ENCODE measurements at places on chromosomes 2 and 18. TPM values are rescaled to one million over a fixed set of nuclear protein-coding genes. Genes with fewer than 3 reads are reported as not detected.

The AP1S3 gene
- total RNA-seq = 75.5 TPM

The CCDC68 gene
- total RNA-seq = 0.79 TPM

The LRP1B gene
- not detected for total RNA-seq

The IL36RN gene
- total RNA-seq = 11.6 TPM

The UBE2E3 gene
- total RNA-seq = 65.0 TPM

The SP9 gene
- not detected for total RNA-seq

The ABCB11 gene
- 0.28 TPM for total RNA-seq

The CNOT11 gene
- 65.2 TPM for total RNA-seq

The CTAGE1 gene
- total RNA-seq = not detected

The ALK gene
- not detected for total RNA-seq

The TUBA3E gene
- total RNA-seq = not detected

The SLC9A2 gene
- 0.07 TPM for total RNA-seq

The SLC23A3 gene
- total RNA-seq = 0.28 TPM

The HOXD13 gene
- total RNA-seq = not detected

The FANCL gene
- 14.2 TPM for total RNA-seq

The SERPINB13 gene
- total RNA-seq = 44.9 TPM

The GTF2A1L gene
- total RNA-seq = not detected

The BOK gene
- total RNA-seq = 48.3 TPM

The ESPNL gene
- total RNA-seq = not detected

The ITPRIPL1 gene
- total RNA-seq = 0.99 TPM

Data from airway epithelial cell (primary cell).